ENCODE measurements at places on chromosomes 16 and 17. TPM values are rescaled to one million over a fixed set of nuclear protein-coding genes. Genes with fewer than 3 reads are reported as not detected.

DNA sequence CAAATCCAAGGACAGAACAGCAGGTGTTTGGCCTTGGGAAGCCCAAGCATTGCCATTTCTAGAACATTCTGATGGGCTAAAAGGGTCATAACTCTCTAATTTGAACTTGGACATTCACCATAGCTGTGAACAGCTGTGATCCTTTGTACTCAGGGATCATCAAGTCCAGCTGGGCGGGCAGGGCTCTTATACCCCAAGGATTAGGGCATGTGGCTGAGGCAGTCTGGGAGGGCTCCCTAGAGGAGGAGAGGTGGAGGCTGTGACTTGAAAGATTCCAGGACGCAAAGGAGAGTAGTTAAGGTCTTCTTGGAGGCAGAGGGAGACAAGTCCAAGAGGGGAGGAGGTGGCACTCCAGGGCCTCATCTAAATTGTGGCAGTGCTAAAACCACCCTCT is 233.1 kb upstream of the GSE1 start:
- H3K4me3 ChIP-seq: no peak overlapping the region
- no peak for DNase-seq
- no peaks in the 10 kb centered on the region for H3K27me3 ChIP-seq
- H3K36me3 ChIP-seq: no peaks in the 10 kb centered on the region

- peaks cover 14% of the 10 kb centered on the region for H3K36me3 ChIP-seq
- H3K27ac ChIP-seq: no peak overlapping the region
- DNase-seq: no peak
- no peaks in the 10 kb centered on the region for H3K27me3 ChIP-seq
- no peaks in the 10 kb centered on the region for H3K4me1 ChIP-seq
- H3K4me3 ChIP-seq: no peak overlapping the region
Measured at GRCh38 chr17:82868715-82869131, 28.9 kb upstream of the ZNF750 start.

DNA sequence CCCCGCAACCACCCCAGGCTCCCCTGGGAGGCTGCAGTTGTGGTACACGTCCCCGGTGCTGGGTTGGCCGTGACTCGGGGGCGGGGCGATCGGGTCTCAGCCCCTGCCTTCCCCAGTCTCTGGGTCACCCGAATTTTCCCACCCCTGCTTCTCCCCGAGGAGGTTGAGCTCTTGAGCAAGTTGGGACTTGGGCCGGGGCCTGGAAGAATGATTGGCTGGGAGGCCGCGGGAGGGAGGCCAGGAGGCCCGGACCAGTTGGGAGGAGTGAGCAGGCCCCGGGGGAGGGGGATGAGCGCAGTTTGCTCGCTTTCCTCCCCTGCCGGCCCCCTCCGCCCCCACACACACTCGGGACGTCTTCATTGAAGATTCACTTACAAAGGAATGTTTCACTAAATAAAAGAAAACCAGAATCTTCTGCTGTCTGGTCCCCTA is 4.5 kb upstream of the HEXIM1 start:
- peaks cover 18% of the 10 kb centered on the region for H3K4me1 ChIP-seq
- H3K27ac ChIP-seq: peak overlapping the region; percentile 90
- no peaks in the 10 kb centered on the region for H3K27me3 ChIP-seq
- peak; percentile 83 for DNase-seq
- peak overlapping the region; percentile 47 for H3K4me3 ChIP-seq

DNA sequence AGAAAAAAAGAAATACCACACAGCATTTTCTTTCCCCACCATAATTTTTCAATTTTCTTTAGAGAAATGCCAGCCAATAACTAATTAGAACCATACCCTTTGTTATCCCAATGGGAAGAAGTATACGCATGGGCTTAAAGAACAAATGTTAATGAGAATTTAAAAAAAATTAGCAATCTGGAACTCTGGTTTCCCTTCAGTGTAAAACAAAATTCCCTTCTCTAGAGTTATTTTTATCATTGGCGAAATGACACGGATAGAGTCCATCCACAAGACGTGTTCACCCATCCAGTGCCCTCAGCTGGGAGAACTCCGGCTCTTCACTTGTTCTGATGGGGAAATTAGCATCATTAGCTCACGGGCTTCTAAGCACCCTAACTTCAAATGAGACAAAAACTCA is 3.3 kb downstream of the NXN start:
- no peak overlapping the region for H3K4me3 ChIP-seq
- peaks cover 16% of the 10 kb centered on the region for H3K4me1 ChIP-seq
- H3K27ac ChIP-seq: no peak overlapping the region
- H3K36me3 ChIP-seq: no peaks in the 10 kb centered on the region

DNA sequence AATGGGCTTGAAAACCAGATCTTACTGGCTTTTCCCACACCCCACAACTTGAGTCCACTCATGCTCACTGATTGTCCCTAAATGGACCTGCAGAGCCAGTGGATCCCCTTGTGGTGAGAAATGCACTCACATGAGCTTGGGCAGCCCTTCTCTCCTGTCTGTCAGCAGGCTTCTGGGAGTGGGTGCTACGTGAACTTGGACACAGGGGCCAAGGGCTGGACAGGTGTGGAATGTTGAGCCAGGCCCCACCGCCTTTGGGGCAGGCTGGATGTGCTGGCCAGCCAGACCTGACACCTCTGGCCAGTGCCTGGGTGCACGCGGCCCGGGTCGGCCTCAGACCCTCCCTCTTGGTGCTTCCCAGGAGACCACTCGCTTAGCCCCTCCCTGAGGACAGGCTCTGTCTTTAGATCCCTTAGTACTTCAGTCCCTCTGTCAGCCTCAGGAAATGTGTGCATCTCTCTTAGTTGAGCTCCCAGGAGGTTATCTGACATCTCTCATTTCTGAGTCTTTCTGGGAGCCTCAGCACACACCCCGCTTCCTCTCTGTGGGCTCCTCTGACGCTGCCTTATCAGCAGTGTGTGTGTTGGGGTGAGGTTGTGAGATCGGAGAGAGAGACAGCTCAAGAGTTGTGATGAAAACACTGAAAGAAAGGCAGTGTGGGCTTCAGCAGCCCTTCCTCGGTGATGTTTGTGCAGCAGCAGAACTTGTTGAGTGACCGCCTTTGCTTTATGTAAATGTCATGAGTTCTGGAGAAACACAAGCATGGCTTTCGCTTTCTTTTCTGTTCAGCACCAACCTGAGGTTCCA is 117.0 kb downstream of the RAB11FIP4 start:
- H3K27ac ChIP-seq: no peak overlapping the region
- no peak for DNase-seq
- H3K4me3 ChIP-seq: no peak overlapping the region
- H3K27me3 ChIP-seq: no peaks in the 10 kb centered on the region
- no peaks in the 10 kb centered on the region for H3K4me1 ChIP-seq

GRCh38 chr16:3101841-3102470 is 2.9 kb upstream of the ZSCAN10 start:
- H3K36me3 ChIP-seq: no peaks in the 10 kb centered on the region
- H3K27ac ChIP-seq: no peak overlapping the region
- no peak overlapping the region for H3K4me3 ChIP-seq

GRCh38 chr17:6488008-6488539 is 43.8 kb downstream of the PIMREG start:
- no peaks in the 10 kb centered on the region for H3K27me3 ChIP-seq
- no peaks in the 10 kb centered on the region for H3K4me1 ChIP-seq
- no peak overlapping the region for H3K4me3 ChIP-seq
- H3K36me3 ChIP-seq: no peaks in the 10 kb centered on the region
- no peak for DNase-seq

DNA sequence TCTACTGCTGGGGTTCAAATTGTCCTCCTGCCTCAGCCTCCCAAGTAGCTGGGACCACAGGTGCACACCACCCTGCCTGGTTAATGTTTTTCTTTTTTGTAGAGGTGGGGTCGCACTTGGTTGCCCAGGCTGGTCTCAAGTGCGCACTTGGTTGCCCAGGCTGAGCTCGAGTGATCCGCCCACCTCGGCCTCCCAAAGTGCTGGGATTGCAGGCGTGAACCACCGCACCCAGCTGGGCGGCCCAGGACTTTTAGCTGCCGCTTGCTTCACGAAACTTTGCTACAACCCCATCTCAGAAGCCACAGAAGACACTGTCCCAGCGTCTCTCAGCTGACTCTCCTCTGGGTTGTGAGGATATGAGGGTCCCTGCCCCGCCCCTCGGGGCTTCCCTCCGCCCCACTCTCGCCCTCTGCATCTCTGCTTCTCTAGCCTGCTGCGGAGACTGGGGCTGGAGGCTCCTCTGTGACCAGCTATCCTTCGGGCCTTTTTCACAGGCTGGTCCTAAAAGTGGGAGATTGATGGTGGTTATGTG is 48.8 kb upstream of the CBX4 start:
- no peak overlapping the region for H3K4me3 ChIP-seq
- no peaks in the 10 kb centered on the region for H3K4me1 ChIP-seq
- no peak for DNase-seq
- H3K27ac ChIP-seq: no peak overlapping the region
- H3K27me3 ChIP-seq: no peaks in the 10 kb centered on the region
- no peaks in the 10 kb centered on the region for H3K36me3 ChIP-seq

DNA sequence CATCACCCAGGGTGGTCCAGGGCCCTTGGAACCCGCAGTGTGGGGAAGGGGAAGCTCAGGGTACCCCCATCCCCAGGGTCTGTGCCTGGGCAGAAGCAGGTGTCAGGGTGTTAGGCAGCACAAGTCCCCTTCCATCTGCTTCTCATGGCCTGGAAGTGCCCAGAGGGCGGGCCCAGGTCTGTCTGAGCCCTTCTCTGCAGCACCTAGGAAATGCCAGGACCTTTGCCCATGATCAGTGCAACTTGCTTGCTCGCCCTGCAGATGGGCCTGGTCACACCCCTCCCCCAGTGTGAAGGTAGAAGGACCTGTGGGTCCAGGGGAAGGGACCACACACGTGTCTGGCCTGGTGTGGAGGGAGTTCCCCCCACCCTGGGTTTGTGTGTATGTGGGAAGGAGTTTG is 157.5 kb upstream of the CDC42EP4 start:
- no peaks in the 10 kb centered on the region for H3K4me1 ChIP-seq
- no peak for DNase-seq
- H3K27ac ChIP-seq: no peak overlapping the region
- H3K36me3 ChIP-seq: no peaks in the 10 kb centered on the region
- no peaks in the 10 kb centered on the region for H3K27me3 ChIP-seq
- no peak overlapping the region for H3K4me3 ChIP-seq

- H3K36me3 ChIP-seq: no peaks in the 10 kb centered on the region
- H3K27ac ChIP-seq: no peak overlapping the region
- H3K27me3 ChIP-seq: no peaks in the 10 kb centered on the region
- H3K4me3 ChIP-seq: no peak overlapping the region
- H3K4me1 ChIP-seq: no peaks in the 10 kb centered on the region
Measured at GRCh38 chr17:75733471-75733870, 12.2 kb downstream of the ITGB4 start.

DNA sequence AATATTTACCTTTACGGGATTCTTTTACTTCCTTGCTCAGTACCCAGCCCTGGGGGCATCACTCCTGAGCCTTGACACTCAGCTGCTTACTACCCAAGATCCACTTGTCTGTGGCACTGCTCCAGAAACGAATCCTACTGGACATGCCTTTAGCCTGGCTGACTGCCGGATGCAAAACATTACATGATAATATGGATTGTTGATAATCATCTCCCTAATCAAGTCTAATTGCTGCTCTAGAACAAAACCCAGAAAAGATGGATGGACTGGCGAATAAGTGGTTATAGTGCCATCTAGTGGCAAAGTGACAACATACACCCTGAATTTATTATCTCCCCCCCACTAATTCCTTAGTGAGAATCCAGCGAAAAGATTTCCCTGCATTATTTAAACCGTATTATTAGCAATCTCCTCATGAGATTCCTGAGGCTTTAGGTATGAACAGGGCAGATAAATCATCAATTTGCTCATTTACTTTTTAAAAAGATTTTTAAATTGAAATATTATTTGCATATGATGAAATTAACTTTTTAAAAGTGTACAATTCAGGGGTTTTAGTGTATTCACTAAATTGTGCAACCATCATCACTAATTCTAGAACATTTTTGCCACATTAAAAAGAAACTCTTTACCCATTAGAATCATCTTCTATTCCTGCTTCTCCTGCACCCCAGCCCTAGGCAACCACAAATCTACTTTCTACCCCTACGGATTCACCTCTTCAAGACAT is 61.6 kb downstream of the RGS9 start:
- no peaks in the 10 kb centered on the region for H3K27me3 ChIP-seq
- H3K4me3 ChIP-seq: no peak overlapping the region
- peaks cover 11% of the 10 kb centered on the region for H3K4me1 ChIP-seq
- H3K27ac ChIP-seq: no peak overlapping the region
- no peak for DNase-seq
- H3K36me3 ChIP-seq: no peaks in the 10 kb centered on the region

- H3K36me3 ChIP-seq: peaks cover 33% of the 10 kb centered on the region
- H3K27ac ChIP-seq: no peak overlapping the region
- no peaks in the 10 kb centered on the region for H3K27me3 ChIP-seq
- no peak overlapping the region for H3K4me3 ChIP-seq
Measured at GRCh38 chr17:1532836-1533602, 16.6 kb upstream of the INPP5K start.

GRCh38 chr16:84955427-84955826 is 55.9 kb downstream of the ZDHHC7 start:
- H3K4me3 ChIP-seq: no peak overlapping the region
- no peak overlapping the region for H3K27ac ChIP-seq
- no peaks in the 10 kb centered on the region for H3K27me3 ChIP-seq
- no peaks in the 10 kb centered on the region for H3K36me3 ChIP-seq
- DNase-seq: peak; percentile 95

DNA sequence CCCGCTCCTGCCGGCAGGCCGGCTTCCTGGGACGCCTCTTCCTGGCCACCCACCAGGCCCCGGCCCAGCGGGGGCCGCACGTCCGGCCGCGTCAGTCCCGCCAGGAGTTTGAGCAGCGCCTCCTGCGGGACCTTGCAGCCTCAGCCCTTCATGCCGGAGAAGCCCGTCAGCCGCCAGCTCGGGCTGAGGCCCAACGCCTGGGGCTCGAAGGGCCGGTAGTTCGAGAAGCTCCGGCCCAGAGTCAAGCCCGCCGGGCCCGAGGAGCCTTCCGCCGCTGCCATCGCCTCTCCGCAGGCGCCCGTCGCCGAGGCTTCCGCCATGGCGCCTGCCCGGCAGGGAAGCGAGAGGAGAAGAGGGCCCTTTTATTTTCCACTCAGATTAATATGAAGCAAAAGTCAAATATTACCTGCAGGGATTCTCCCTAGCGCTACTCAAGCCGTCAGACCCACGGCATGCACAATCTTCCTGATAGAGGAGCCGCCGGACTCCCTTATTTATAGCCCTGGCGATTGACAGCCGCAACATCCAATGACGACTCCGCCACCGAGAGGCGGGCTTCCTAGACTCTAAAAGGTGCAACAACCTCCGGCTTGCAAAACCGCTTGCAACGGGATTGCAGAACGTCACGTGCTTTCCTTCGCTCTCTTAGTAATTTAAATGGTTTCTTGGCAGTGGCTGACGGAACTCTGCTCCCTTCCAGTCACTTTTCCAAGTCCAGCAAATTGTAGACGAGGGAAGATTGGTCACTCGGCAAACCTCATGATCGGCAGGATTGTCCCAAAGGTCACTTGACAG is at the start of gene SEPHS2:
Gene SEPHS2, minus strand, starts transcription at position 467 of the 795 bp plus-strand sequence. Its CDS starts 147 bp downstream, at position 320.
- DNase-seq: peak; percentile 100
- H3K36me3 ChIP-seq: peaks cover 3% of the 10 kb centered on the region
- H3K27me3 ChIP-seq: no peaks in the 10 kb centered on the region
- H3K4me1 ChIP-seq: no peaks in the 10 kb centered on the region
- peak within 1 kb of the TSS; percentile 98 for H3K27ac ChIP-seq

IRX5 gene
- not detected for total RNA-seq

CDR2L gene
- total RNA-seq: 0.76 TPM

CCL5 gene
- 0.53 TPM for total RNA-seq

HAS3 gene
- total RNA-seq: 0.66 TPM

CLCN7 gene
- 44.4 TPM for total RNA-seq
